ENCODE measurements at places on chromosomes 2 and 18. TPM values are rescaled to one million over a fixed set of nuclear protein-coding genes. Genes with fewer than 3 reads are reported as not detected.

The SLC19A3 gene
- polyA plus RNA-seq = 4.2 TPM

The HRH4 gene
- polyA plus RNA-seq = 0.18 TPM

GRCh38 chr2:19993731-19994130 is 3.8 kb upstream of the WDR35 start:
- H3K4me1 ChIP-seq = no peaks in the 10 kb centered on the region
- no peaks in the 10 kb centered on the region for H3K36me3 ChIP-seq
- no peak for DNase-seq
- H3K4me3 ChIP-seq = no peak overlapping the region
- peaks cover 4% of the 10 kb centered on the region for H3K27me3 ChIP-seq
- no peak overlapping the region for H3K27ac ChIP-seq

GRCh38 chr2:108628936-108629335 is 90.3 kb upstream of the RANBP2 start:
- H3K27ac ChIP-seq = no peak overlapping the region
- H3K4me3 ChIP-seq = no peak overlapping the region
- no peaks in the 10 kb centered on the region for H3K36me3 ChIP-seq
- H3K27me3 ChIP-seq = no peaks in the 10 kb centered on the region
- H3K4me1 ChIP-seq = peaks cover 1% of the 10 kb centered on the region
- DNase-seq = no peak

GRCh38 chr2:233976690-233977294 is 59.6 kb downstream of the TRPM8 start:
- DNase-seq = peak; percentile 70
- H3K27me3 ChIP-seq = no peaks in the 10 kb centered on the region
- H3K36me3 ChIP-seq = no peaks in the 10 kb centered on the region
- H3K4me3 ChIP-seq = no peak overlapping the region
- H3K4me1 ChIP-seq = peaks cover 4% of the 10 kb centered on the region
- H3K27ac ChIP-seq = no peak overlapping the region
